ENCODE measurements at places on chromosomes 16 and 17. TPM values are rescaled to one million over a fixed set of nuclear protein-coding genes. Genes with fewer than 3 reads are reported as not detected.

DNA sequence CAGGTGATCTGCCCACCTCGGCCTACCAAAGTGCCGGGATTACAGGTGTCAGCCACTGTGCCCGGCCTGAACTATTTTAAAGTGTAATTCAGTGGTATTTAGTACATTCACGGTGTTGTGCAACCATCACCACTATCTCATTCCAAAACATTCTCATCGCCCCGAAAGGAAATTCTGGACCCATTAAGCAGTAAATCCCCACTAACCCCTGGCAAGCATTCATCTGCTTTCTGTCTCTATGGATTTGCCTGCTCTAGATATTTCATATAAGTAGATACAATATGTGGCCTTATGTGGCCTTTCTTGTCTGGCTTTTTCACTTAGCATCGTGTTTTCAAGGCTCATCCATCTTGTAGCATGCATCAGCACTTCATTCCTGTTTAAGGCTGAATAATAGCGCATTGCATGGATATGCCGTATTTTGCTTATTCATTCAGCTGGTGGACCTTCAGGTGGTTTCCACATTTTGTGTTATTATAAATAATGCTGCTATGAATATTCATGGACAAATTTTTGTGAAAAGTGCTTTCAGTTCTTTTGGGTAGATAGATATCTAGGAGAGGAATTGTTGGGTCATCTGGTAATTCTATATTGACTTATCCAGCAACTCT is 8.4 kb upstream of the HERPUD1 start:
- no peak for DNase-seq

DNA sequence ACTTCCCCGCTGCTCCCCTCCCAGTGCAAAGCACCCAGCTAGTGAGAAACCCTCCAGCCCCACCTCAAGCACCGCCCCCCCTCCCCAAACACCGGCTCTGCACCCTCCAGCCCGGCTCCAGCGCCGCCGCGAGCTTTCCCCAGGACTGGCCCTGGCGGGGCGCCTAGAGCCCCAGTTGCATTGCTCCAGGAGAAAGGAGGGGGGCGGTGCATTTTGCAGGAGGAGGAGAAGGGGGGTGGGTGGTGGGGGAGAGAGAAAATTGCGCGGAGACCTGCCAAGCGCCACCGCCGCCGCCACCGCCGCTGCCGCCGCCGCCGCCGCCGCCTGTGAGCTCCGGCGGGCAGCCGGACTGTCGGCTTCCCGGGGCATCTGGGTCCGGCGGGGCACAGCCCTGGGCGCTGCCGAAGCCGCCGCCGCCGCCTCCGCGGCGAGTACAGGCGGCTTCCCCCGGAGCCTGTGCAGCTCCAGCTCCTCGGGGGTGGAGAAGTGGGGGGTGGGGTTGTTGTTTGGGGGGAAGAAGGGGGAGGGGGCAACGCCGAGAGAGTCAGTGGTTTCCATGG is 333 bp upstream of the NOG start:
- DNase-seq, result no peak

DNA sequence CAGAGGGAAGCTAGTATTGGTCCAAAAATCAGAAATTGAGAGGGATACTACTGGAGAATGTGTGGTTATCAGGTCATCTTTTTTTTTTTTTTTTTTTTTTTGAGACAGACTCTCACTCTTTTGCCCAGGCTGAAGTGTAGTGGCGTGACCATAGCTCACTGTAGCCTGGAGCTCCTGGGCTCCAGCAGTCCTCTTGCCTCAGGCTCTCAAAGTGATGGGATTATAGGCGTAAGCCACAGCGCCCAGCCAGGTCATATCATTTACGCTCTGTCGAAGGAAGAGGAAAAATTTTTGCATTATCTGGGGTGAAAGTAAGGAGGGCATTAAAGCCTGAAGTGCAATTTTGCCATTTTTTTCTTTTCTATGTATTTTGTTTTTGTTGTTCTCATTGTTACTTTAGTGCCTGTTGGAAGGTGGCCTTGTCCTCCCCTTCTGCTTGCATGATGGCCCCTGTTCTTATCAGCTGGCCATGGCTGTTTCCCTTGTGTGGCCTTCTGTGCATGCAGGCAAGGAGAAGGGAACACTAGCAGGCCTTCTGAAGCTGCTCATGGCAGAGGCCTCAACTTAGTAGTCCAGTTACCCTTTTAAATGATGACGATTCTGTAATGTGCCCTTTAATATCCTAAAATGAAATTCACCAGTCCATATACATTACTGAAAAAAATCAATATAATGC is 118.3 kb downstream of the SPECC1 start:
- DNase-seq, result no peak

- DNase-seq, result no peak
These were observed 154.8 kb upstream of the CDH5 start for GRCh38 chr16:66211651-66212050.

DNA sequence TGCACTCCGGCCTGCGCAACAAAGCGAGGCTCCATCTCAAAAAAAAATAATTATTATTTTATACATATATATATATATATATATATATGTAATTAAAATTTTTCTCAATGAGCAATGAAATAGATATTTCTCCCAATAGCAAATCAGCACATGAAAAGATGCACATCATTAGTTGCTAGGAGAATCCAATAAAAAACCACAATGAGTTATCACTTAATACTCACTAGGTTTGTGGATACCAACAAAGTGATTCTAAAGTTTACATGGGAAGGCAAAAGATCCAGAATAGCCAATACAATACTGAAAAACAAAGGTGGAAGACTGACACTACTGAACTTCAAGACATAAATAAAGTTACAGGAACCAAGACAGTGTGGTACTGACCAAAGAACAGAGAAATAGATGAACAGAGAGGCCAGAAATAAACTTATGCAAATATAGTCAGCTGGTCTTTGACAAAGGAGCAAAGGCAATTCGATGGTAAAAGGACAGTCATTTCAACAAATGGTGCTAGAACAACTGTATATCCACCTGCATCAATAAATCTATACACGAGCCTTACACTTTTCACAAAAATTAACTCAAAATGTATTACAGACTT is 13.6 kb downstream of the SMG6 start:
- DNase-seq, result no peak

GRCh38 chr17:17350491-17351355 is 47.5 kb downstream of the NT5M start:
- peak; percentile 80 for DNase-seq

DNA sequence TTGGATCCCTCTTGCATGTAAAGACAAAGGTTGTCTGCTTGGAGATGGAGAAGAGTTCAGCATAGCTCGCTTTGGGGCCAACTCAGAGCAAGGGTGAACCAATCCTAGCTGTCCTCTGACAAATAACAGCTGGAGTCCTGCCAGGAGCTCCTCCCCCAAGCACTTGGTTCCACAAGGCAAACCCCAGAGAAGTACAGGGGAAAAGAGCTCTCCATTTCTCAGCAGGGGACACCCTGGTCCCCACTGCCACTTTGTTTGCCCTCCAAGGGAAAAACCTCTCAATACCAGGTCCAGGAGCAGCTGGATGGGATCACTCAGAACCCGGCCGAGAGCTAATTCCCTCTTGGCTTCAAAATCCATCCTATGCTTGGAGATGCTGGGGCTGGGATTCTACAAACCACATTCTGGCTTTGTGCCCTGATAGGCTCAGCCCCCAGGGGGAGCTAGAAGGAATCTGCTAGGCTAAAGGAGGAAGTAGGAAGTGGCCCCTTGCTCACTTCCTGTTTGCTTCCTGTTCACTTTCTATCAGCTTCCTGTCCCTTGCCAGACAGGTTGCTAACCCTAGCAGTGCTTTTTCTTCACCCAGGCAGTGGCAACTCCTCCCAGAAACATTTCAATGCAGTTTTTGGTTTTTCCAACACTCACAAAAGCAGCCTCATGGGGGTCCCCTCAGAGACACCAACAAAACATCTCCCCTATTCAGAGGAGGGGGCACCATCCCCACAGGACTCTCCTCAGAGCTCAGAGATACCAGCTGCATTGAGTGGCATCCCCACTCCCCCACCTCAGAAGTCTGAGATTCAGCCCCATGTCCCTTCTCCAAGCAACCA is 30.7 kb downstream of the CDRT4 start:
- peak; percentile 59 for DNase-seq

GRCh38 chr16:81453091-81453728 is 8.6 kb downstream of the CMIP start:
- no peak for DNase-seq

DNA sequence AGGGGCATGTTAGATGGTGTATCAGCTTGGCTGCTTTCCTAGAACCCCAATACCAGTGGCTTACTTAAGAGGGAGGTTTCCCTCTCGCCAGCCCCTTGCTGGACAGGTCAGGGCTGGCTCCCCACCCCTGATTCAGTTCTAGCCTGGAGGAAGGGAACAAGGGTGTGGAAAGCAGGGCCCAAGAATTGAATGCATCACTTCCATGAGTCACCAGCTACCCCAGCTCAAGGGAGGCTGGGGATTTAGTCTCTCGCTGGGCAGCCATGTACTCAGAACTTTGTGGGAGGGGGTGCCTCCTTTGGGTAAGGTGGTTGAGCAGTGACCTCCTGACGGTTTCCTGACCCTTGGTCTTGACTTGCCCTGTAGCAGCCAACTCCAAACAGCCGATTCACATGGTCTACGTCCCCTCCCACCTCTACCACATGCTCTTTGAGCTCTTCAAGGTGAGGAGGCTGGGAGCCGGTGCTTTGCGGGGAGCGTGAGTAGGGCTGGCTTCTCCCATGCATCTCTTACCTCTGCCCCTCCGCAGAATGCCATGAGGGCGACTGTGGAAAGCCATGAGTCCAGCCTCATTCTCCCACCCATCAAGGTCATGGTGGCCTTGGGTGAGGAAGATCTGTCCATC is 12.8 kb downstream of the PDK2 start:
- DNase-seq, result no peak

- no peak for DNase-seq
These were observed 769 bp downstream of the CD19 start for GRCh38 chr16:28932339-28933141.

- DNase-seq, result no peak
These were observed 3.1 kb upstream of the WSCD1 start for GRCh38 chr17:6067060-6067459.

- no peak for DNase-seq
These were observed 4.4 kb upstream of the IL27 start for GRCh38 chr16:28511031-28511430.

The KDM6B gene
- total RNA-seq, result 28.9 TPM

The ZNF205 gene
- 16.8 TPM for total RNA-seq

The OSGIN1 gene
- 0.63 TPM for total RNA-seq

The ARHGDIA gene
- total RNA-seq, result 247 TPM

The NOTUM gene
- 2.1 TPM for total RNA-seq

The GGA3 gene
- 50.3 TPM for total RNA-seq

The PLXDC1 gene
- total RNA-seq, result 1.6 TPM

The RASL10B gene
- total RNA-seq, result 15.9 TPM

The ZDHHC1 gene
- 3.0 TPM for total RNA-seq
